ENCODE measurements at places on chromosomes 1 and 21.

DNA sequence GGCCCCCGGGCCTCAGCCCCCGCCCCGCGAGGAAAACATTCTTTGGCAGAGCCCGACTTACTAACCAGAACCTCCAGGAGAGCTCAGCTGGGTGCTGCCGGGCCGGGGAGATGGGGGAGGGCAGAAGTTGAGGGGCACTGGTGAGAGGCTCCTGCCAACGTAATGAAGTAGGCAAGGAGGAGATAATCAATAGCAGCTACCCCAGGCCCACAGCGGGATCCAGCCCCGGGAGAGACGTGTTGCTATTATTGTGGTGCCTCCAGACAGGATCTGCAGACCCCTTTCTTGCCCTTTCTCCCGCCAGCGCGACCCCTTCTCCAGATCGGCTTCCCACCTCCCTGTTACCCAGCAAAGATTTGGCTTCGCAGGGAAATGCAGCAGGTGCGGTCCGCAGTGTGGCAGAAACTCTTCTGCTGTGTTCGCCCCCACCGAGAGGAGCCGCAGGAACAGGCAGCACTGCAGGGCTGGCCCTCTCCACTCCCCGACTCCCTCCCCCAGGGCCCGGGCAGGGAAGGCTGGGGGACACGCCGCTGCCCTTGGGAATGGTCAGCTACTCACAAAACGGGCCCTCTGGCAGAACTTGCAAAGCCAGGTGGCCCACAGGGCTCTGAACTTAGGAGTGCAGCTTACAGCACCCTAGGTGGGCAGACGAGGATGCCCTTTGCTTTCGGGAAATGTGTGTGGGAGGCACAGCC lies 1.5 kb upstream of the KCNA2 start:
- DNase-seq: no peak

- DNase-seq: no peak
Observed at GRCh38 chr1:172895050-172895460, 155.7 kb downstream of the TNFSF18 start.

- DNase-seq: no peak
Observed at GRCh38 chr21:38756746-38757145, 49.0 kb upstream of the ETS2 start.

- DNase-seq: no peak
Observed at GRCh38 chr1:173914366-173914871, 2.7 kb downstream of the SERPINC1 start.

- DNase-seq: no peak
Observed at GRCh38 chr1:220338759-220339158, 66.5 kb upstream of the RAB3GAP2 start.

GRCh38 chr1:232973652-232974611 lies 23.5 kb downstream of the NTPCR start:
- DNase-seq: no peak

GRCh38 chr1:71862756-71863155 lies 419.6 kb downstream of the NEGR1 start:
- no peak for DNase-seq

- DNase-seq: no peak
Observed at GRCh38 chr1:155946633-155947219, 5.3 kb downstream of the RXFP4 start.

GRCh38 chr1:1098681-1099421 lies 17.0 kb downstream of the C1orf159 start:
- no peak for DNase-seq

DNA sequence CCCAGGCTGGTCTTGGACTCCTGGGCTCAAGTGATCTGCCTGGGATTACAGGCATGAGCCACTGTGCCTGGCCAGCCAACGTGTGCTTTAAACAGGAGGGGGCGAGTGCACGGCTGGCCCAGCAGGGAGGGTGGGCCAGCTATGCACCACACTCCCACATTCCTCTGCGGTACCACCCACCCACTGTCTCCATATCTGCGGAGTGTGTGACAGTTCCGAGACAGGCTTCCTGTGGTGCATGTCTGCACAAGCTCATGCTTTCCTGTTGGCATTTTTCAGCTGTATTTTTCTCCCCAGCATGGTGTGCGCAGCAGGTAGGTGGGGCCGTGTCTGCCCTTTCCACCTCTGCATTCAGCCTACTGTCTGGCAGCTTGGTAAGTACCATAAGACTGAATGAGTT lies 183.3 kb downstream of the AJAP1 start:
- DNase-seq: no peak

DNA sequence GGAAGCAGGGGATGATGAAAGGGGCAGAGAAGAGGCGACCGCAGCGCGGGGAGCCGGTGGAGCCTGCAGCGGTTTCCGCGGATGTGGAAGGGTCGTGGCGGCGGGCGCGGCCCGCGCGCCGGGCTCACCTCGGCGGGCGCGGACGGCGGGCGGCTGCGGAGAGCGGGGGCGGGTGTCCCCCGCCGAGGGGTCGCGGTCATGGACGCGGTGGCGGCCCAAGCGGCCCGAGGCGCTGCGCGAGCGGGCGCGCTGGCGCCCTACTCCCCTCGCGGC lies 572 bp downstream of the LPGAT1 start:
- DNase-seq: peak; percentile 15

DNA sequence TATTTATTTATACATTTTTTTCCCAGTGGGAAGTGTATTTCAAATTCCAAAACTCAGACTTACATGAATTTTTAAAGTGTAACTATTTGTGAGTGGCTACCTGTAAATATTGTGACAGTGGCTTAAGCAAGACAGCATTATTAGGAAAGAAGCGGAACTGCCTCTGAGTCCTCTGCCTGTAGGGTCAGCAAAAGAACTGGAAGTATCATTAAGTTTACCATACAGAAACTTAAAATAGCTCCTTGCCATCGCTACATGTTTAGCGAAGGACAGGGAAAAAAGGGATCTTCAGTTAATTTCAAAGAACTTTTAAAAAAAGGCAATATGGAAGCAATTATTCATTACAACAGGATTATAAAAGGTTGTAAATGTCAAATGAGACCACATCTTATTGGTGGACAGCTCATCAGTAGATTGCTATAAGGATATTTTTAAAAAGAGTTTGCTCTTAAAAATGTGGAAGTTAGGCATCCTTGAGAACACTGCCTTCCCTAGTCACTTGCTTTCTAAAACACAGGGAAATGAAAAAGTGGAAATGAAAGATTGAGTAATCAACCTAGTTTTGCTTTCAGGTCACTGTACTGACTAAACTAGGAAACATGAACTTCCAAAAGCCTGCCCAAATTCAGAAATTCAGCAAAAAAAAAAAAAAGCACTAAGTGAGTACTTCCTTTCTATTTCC lies 39.2 kb downstream of the NSL1 start:
- no peak for DNase-seq

DNA sequence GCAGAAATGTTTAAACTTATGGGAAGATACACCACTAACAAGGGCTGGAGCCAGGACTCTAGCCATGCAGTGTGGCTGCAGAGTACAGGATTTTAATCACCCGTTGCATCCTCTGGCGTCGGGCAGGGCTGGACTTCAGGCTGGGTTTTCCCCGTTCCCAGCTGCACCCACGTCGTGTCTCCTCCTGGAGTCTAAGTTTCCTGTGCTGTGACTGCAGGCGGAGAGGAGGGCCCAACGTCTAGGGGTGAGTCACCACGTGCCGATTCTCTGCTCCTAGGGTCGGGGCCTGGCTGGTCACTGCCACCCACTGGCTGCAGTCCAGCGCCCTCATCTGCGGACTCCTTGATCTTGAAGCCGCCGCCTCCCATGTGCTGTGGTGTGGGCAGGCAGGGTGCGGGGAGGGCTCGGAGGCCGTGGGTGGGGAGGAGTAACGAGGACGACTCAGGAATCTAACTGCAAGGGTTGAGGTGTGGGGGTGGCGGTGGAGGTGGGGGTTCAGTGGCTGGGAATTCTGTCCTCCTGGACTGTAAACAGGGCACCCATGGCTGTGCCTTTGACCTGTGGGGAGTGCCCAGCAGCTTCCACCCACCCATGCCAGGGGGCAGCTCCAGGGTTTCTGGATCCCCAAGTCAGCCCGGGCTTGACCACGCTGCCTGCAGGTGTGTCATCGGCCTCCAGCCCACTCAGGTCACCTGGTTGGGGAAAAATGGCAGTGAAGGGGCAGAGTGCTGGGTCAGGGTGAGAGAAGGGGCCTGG lies 77.8 kb downstream of the ALPL start:
- peak; percentile 47 for DNase-seq

DNA sequence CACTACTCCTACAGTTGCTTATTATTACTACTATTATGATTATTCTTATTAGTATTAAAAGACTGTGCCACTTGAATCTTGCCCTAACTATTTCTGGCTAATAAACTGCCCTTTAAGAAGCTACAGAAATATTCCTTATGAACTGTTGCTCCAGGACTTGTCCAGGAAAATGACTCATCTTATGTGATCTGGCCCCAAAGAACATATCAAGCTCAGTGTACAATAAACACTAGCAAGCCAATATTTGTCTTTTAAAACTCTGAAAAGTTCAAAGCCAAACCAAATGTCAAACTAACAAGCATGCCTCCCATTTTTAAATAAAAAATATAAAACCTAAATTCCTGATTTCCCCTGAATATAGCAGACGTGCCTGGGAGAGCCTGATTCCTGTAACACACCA lies 88.7 kb upstream of the SIM2 start:
- DNase-seq: no peak

- DNase-seq: no peak
Observed at GRCh38 chr1:240122639-240123613, 31.2 kb downstream of the FMN2 start.

DNA sequence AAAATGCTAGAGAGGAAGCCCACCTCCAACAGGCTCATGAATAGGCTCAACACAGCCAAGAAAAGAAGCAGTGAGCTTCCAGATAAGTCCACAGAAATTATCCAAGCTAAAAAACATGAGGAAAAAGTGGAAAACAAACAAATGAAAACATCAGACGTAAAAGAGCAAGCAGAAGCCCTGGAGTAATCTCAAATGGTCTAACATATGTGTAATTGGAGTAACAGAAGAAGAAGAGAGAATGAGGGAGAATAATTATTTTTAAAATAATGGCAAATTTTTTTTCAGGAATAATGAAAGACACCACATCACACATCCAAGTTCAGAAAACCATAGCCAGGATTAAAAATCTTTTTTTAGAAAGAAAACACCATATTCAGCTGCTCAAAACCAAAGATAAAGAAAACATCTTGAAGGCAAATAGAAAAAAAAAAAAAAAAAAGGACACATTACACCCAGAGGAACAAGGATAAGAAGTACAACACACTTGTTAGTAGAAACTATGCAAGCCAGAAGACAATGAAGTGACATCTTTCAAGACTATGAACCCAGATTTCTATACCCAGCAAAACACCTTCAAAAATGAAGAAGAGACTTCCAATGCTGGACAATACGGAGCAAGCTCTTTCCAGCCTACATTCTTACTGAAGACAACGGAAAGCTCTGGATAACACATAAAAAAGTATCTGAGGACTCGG lies 10.6 kb upstream of the SUMO3 start:
- no peak for DNase-seq

DNA sequence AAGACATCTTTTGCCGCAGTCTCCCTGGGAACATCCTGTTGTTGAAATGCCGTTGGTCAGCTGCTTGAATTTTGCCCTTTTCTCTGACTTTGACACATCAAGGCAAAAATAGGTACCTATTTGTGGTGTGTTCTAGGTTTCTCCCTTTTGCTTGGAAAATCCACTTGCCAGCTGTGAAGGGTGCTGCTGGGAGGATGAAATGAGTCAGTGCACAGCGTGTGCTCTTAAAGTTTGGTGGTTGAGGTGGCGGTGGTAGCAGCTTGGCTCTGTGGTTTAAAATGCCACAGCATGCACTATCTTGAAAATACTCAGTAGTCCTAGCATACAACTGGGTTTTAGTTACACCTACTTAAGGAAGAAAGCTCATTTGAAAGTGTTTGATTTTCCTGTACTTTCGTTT lies 183.8 kb downstream of the DHRS3 start:
- no peak for DNase-seq

DNA sequence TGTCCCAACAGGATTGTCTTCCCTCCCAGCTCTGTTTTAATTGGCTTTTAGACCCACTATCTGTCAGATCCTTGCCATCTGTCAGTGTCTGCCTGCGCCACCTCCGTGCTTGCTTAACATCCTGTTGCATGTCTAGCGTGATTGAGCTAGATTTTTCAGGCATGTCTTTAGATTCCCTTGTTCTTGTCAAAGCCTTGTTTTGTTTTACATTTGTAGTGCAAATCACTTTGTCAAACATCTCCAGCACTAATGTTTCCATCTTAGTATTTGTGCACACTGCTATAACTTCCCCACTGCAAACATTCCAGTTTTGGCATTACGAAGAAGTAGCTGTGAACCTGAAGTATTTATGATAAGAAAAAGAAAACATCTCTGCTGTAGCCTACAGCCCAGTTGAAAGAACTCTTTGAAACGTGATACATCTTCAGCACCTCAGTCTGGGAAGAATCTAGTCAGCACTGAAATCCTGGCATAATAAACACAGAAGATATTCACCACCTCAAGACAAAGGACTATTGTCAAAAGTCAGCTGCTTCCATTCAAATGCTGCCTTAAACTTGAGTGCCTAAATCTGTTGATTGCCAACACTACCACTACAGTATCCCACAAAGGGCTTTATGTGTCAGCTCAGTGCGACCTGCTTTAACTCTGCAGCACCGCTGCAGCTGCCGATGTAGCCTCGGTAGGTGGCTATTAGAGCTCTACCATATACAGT lies 105.0 kb downstream of the FNBP1L start:
- DNase-seq: peak; percentile 50

GRCh38 chr1:215730600-215730999 lies 163.5 kb downstream of the KCTD3 start:
- DNase-seq: no peak

- no peak for DNase-seq
Observed at GRCh38 chr1:82565146-82565545, 764.4 kb downstream of the ADGRL2 start.

- DNase-seq: no peak
Observed at GRCh38 chr1:246638941-246639655, 72.8 kb downstream of the CNST start.

DNA sequence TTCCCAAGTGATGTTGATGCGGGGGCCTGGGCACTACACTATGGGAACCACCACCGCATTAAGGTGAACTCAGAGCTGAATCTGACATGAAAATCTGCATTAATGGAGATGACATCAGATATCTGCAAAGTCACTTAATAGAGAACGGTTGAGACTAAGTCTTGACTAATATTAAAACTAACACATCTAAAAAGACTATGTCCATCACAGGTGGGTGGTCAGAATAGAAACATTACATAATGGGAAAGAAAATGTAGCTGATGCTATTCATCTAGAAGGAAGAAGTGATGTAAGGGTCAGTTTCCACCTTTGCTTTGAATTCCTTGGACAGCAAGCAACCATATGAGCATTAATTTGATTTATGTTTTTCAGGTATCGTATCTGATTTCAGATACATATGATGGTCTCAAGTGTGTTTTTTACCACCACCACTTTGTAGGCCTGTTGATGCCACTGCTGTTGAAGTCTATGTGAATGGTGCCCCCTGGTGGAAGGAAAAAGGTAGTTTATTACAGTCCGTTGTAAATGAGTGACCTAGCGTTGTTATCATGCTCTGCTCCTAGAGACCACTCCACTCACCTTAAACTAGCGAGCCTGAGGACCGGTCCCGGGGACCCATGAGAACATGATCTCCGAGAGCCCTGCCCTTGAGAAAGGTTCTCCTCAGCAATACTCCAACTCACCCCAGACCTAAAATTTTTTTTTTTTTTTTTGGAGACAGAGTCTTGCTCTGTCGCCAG lies 73.5 kb downstream of the BACH1 start:
- DNase-seq: no peak

GRCh38 chr1:237029850-237030535 lies 12.0 kb upstream of the RYR2 start:
- no peak for DNase-seq

- peak; percentile 26 for DNase-seq
Observed at GRCh38 chr1:225694151-225694603, 41.3 kb upstream of the ENAH start.
